ENCODE measurements at places on chromosomes 5 and 9.

DNA sequence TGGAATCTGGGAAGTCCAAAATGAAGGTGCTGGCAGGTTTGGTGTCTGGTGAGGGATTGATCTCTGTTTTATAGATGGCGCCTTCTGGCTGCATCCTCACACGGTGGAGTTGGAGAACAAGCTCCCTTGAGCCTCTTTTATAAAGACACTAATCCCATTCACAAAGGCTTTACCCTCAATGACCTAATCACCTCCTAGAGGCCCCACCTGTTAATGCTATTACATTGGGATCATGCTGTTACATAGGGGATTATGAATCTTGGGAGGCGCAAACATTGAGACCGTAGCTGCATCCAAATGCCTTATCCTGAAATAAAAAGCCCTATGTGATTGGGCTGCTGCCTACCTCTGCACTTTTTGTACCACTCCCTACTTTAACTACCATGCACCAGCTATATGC is 197.1 kb upstream of the HMHB1 start:
- no peak for DNase-seq

- no peak for DNase-seq
These were observed 152.4 kb upstream of the ARRDC3 start for GRCh38 chr5:91535499-91535898.

- DNase-seq, result peak; percentile 50
These were observed 143.9 kb upstream of the MOCS2 start for GRCh38 chr5:53253421-53253871.

DNA sequence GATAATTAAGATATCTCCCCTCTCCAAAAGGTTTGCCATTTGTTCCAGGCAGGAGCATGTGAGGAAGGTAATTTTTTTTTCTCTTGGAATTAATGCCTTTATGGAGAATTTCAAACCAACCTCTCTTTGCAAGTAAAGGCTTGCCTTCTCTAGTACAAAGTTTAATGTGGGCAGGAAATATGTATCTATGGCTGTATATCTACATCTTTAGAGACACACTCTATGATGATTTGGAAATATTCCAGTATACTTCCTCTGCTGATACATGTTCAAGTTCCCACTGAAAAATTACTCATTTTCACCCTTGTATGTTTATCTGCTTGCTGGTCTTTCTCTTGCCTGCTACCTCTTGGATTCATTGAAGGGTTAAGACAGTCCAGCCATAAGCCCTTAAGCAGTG is 83.5 kb upstream of the SEMA6A start:
- no peak for DNase-seq

DNA sequence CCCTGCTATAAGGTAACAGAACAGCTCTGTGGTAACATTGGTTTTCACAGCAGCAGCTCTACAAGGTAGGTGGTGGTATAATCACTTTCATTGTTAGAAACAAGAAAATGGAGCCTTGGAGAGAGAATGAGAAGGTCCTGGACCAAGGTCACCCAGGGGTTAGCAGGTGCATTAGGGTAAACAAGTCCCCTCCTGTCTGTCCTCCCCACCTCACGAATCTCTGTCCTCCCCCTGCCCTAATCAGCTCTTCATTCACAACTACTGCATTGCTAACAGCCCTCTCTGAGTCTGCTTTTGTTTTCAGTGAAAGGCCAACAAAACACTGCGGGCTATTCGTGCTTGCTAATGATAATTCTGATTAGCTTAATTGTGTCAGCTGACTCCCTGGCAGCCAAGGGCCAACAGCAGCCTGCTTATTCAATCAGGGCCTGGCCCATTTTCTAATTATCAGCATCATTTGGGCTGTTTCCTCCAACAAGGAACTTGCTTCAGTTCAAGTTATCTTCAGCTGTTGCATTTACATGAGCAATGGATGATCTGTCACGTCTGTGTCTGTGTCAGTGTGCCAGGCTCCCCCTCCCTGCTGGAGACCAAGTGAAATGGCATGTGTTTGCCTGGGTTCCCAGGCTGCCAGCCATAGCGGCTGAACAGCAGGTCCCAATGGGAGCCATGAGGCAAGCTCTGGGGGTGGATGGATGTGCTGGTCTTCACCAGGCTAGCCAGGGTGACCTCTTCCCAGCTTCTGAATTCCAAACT is 56.7 kb upstream of the EQTN start:
- no peak for DNase-seq

DNA sequence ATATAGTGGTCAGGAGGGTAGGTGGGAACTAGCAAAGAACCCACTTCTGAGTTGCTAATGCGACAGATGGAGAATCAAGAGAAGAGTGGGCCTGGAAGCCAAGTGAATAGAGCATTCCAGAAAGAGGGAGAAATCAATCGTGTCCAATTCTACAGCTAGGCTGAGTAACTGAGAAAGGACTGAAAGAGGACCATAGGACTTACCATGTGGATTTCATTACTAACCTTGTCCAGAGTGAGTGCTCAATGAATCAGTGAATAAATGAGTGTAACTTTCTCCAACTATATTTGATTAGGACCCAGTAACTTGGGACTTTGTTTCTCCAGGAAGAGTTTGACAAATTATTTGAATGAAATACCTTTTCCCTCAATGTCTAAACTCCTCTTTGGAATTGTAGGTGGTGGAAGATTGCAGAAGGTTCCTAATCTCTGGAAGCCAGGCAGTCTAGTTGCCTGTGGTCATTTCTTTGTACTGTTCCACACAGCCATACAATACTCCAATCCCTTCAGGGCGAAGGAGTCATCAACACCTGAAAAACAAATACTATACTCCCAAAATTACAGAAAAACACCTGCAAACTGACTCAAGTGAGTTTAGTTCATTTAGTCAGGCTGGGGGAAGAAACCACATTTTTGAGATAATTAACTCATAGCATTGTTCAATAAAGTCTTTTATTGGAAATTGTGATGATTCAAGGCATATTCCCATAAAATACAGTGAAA is 2.6 kb upstream of the F2RL1 start:
- no peak for DNase-seq

- DNase-seq, result no peak
These were observed 135.1 kb upstream of the TNFAIP8 start for GRCh38 chr5:119220576-119221197.

DNA sequence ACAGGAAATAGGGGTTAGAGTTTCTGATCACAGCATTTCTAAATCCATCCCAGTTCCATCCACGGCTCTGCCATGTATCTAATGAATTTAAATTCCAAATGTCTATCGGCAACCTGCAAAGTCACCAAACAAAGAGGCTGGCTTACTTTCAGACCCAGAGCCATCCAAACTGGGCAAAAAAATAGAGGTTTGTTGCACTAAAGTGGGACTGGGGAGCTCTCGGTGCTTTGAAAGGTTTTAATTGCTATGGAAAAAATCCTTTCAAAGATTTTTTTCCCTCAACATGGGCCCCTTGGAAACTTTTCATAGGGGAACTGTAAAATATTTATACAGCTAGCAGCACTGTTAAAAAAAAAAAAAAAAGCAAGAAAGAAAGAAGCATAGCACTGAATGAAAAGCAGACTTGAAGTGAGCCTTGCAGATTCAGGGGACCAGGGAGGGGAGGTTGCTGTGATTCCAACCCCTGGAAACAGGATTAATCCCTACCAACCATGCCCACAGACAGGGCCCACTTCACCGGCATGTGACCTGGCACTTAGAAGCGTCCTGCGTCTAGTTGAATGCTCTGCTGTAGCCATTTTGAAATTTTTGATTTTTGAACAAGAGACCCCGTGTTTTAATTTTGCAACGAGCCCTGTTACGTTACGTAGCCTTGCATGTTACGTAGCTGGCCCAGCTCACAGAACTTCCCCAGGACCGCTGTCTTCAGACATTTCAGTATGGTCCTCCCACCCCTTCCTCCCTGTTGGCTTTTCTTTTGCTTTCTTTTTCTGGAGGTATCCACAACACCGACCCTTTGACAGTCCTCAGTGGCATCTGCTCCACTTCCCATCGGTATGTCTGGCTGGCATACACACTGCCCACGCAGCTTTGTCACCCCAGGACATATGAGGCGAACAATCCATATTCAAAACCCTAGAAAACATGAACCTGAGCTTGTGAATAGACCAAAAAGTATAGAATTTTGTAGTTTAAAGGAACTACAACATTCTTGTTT is 105.3 kb upstream of the NFIB start:
- DNase-seq, result no peak

- DNase-seq, result no peak
These were observed 15.5 kb upstream of the NCS1 start for GRCh38 chr9:130156672-130157071.

DNA sequence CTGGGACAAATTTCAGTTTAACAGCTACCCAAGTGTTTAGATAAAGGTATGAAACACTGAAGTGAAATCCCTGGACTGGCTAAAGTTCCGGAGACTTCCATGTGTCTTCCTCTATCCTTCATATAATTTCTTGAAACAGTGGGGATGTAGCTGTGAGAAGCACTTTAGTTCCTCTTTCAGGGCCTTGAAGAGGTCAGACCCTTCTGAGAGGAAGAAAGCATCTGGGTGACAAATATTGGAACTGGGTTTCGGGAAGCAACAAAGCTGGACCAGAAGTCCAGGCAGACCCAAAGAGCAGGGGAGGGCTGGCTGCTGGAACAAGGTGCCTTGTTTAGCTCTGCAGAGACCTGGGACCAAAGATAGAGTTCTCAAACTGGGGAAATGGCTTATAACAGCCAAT is 75.4 kb upstream of the ZFAND5 start:
- no peak for DNase-seq

DNA sequence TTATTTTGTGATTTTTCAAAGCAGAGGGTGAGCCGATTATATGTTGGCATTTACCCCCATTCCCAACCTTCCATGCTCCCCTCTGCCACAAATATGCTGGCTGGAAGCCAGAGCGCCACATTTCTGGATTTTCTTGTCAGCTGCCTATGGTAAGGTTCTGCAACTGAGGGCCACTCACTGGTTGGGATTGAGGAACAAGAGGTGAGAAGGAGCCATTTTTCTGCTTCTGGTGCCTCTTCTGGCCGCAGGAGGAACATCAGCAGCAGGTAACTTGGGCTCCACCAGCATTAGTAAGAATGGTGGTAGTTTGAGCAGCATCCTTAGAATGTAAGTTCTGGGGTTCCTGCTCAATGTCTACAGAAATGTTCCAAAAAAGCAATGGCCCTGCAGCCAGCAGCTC is 159.5 kb upstream of the MAST4 start:
- DNase-seq, result no peak

- DNase-seq, result no peak
These were observed 98.6 kb upstream of the DAP start for GRCh38 chr5:10859393-10860195.

DNA sequence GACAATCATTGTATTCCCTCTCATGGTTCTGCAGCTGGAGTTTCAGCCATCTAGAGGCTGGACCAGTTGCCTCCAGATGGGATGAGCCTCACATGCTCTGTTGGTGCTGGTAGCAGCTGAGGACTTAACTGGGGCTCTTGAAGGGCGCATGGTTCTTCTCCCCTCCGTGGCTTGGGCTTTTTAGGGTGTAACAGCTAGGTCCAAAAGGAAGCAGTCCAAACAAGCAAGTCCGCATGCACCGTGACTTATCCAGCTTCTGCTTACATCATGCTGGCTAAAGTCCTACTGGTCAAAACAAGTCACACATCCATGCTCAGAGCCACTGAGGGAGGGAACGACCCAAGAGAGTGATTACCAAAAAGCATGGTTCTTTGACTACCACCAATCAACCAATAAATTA is 31.6 kb upstream of the SH3RF2 start:
- no peak for DNase-seq

DNA sequence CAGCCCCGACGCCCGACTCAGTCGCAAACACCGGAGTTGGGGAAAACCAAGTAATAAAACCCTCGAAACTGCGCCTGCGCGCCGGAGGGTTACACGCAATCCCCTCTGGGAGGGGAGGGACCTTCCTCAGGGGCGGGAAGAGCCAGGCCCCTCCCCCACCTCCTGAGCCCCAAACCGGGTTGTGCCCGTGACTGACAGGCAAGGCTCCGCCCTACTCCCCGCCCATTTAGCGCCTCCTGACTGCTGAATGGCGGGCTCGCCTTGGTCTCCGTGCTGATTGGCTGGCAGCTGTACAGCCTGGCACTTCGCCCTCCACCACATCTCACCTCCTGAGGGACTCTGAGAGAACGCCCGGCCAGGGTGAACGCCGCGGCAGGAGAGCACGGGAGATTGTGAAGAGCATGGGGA is at the start of gene PRDM9:
PRDM9 (plus strand) TSS at position 332 of the 408 bp plus-strand sequence. CDS start 1,425 bp downstream, outside the sequence.
- no peak for DNase-seq

DNA sequence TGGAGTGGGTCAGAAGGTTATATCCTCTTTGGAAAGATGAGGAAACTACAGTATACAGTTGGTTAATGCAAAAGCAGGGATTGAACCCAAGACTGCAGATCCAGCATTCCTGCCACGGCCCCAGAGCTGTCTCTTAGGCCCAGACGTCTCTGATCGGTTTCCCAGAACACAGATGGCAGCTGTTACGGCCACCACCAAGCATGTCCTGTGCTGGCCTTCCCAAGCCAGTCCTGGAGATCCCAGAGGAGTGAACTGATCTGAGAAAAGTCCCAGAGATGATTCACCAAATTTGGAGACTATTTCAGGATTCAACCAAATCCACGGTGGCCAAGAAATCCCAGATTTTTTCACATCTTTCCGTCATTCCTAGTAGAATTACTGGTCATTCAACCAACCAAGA is 20.1 kb downstream of the TNIP1 start:
- DNase-seq, result no peak

DNA sequence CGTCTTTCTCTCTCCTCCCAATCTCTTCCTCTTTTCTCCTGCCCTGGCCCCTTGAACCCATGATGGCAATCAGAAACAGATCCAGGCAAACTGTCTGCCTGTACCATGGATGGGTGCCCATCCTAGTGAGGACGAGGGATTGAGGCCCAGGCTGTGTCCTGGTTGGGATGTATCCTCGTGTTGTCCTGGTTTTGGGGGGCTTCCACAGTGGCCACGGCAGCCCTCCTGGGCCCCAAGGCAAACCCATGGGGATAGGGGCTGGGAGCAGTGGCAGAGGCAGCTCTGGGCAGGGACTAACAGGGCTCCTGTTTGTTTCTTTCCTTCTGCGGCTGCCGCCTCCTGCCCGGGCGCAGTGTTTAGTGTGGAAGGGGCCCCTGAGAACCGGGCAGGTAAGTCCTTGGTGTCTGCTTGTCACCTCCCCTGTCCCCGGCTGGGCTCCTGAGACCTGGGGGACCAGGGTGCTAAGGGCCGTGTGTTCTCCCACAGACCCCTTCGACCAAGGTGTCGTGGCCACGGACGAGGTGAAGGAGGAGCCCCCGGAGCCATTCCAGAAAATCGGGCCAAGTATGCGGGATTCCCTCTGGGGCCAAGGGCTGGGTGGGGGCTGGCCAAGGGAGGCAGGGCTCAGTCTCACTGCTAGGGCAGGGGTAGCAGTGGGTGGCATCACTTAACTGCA is 70.0 kb downstream of the AMBP start:
- DNase-seq, result no peak
